ENCODE measurements at places on chromosomes 12 and 14.

GRCh38 chr12:48279101-48279500, 71.6 kb downstream of the ZNF641 start:
- no peak for DNase-seq

GRCh38 chr12:30980955-30981662, 54.6 kb downstream of the TSPAN11 start:
- DNase-seq: no peak

- no peak for DNase-seq
Observed at GRCh38 chr14:24761141-24761540, 127.2 kb upstream of the GZMB start.

DNA sequence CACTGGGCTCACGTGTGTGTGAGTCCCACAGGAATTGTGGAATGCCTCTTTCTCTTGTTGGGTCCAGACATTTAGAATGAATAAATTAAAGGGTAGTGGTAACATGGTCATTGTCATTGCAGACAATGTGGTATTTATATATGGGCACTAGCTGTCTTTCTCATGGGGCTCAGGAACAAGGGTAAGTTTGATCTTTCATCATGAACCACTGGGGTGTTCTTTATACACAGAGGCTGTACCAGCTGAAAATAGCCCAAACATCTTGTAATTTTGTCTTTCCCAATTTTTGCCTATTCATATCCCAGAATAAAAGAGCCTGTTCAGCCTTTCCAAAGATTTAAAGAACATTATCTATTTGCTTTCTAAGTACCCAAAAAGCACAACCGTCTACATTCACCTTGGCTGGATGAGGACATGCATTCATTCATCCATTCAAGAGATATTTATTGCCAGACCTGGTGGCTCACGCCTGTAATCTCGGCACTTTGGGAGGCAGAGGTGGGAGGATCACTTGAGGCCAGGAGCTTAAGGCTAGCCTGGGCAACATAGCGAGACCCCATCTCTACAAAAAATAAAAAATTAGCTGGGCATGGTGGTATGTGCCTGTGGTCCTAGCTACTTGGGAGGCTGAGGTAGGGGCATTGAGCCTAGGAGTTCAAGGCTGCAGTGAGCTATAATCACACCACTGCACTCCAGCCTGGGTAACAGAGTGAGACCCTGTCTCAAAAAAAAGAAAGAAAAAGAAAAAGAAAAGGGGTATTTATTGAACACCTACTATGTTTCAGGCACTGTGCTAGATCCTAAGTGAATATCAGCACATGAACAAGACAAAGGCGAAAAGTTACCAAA, 4.4 kb upstream of the FOS start:
- DNase-seq: no peak

- DNase-seq: no peak
Observed at GRCh38 chr12:113477842-113478215, 6.2 kb upstream of the LHX5 start.

Measured in NCI-H748 treated with DMSO at 0.1 percent for 48 hours (cell line).